Fibroblast of gingiva (primary cell): ENCODE measurements at places on chromosomes 5 and 9.

DNA sequence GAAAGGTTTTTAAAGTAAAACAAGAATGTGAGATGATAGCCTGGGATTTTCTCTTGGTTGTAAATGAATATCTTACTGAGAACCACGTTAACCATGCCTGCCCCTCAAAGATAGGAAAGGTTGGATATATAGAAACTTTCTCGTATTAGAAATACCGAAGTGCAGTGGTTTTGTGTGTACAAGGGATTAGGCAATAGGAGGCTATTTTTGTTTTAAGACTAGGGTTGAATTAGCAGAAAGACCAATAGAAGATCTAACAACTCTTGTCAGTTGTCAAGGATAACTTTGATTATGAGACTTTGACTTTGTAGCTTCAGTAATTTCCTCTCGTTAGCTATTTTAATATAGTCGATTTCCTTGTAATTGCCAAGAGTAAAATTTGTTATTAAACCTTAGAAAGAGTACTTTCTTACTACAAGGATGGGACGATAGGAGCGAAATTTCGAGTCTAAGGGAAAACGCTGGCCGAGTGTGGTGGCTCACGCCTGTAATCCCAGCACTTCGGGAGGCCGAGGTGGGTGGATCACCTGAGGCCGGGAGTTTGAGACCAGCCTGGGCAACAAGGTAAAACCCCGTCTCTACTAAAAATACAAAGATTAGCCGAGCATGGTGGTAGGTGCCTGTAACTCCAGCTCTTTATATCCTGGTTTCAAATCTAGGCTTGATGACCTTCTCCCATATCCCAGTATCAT lies 838 bp downstream of the POLK start:
- no peak for DNase-seq

GRCh38 chr5:21831145-21831787 lies 1021.9 kb downstream of the CDH12 start:
- no peak for DNase-seq

- DNase-seq, result peak; percentile 24
Measured at GRCh38 chr5:21681911-21682310, 1171.2 kb downstream of the CDH12 start.

DNA sequence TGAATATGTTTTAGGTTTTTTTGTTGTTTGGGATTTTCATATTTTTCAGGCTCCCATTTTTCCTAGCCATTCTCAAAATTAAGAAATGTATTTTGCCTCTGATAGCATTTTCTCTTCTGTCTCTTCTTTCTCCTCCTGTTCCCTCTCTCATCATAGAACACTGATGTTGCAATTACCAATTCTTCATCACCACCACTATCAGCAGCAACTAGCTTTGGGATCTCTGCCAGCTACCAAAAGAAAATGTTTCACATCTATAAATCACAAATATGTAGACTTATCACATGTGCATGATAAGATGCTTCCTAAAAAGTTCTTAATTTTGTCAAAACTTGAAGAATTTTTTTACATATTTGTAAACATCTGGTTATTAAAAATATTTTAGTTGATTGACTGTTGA lies 887.1 kb downstream of the MAT2B start:
- no peak for DNase-seq

DNA sequence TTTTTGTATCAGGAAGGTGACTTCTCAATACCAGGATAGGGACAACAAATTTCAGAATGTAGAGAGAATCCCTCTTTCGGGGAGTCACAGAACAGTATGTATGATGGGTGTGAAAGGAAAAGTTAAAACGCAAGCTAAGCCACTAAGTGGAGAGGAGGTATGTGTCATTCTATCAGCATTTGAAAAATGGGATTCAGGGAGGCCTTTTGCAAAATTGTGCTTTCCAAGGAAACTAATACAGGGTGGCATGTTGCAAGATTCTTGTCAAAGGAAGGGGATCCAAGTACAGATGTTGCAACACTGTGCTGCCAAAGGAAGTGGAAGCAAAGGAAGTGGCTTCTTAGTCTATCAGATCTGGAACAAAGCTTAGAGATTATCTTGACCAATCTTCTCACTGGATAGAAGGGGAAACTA lies 12.6 kb upstream of the TNIP1 start:
- DNase-seq, result peak; percentile 98

DNA sequence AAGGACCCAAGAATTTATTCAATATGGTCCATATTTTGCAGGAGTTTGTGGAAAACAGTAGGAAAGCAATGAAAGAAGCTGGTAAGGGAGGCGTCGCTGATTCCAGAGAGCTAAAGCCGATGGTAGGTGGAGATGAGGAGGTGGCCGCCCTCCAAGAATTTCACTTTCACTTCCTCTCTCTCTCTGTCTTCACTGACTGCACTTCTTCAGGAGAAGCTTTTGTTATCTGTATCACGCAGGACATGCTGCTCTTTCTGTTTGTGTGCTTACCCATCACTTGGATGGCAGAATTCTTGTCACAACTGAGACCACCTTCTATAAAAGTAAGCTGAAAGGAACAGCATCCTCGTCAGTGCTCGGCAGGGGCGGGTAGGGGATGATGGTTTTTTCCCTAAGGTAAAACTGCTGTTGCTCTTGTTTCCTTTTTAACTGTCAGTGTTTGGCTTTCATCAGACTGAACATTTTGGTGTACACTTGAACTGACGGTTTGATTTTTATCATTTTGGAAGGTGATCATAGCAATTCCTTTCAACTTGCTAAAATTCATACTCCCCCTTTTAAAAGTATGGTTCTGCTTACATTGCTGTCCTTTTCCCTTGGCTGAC lies 62.4 kb upstream of the FSD1L start:
- no peak for DNase-seq

- no peak for DNase-seq
Measured at GRCh38 chr5:140355546-140355945, 4.4 kb upstream of the SLC4A9 start.

- DNase-seq, result no peak
Measured at GRCh38 chr5:149544028-149544420, 7.2 kb downstream of the CSNK1A1 start.

GRCh38 chr9:935348-935965 lies 41.0 kb upstream of the DMRT3 start:
- DNase-seq, result peak; percentile 10

DNA sequence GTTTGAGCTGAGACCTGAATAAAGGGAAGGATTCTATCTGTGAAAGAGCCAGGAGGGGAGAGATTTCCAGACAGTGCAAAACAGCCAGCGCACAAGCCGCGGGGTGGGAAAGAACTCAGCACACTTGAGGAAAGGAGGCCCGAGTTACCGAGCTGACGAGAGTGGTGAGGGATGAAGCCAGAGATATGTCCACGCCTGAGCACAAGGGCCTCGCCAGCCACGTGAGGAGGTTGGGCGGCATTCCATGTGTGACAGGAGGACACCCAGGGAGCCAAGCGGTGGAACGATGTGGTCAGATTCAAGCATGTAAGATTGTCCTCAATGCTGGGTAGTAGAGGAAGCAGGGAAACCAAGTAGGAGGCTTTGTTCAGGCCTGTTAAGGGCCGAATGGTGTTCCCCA lies 17.0 kb upstream of the SFXN1 start:
- no peak for DNase-seq

DNA sequence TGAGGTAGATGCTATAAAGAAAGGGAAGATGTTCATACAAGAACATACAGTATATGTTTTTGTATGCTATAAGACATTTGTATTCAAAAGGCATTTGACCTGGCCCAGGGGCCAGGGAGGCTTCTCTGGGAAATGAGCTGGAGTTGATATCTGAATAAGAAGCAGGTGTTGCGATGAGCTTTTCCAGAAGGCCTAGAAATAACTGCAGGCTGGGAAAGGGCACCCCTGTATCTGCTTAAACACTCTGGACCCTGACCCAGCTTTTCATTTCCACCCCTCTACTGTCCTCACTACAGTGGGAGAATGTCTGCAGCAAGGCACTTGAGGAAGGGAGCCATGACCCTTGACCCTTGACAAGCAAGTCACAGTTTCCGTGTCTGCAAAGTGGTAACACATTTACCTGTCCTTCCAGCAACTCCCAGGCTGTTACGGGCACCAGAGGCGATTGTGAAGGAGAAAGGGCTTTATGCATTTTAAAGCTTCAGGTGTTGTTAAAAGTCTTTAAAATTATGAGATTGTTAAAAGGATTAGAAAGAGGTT lies 88.2 kb upstream of the PANK3 start:
- DNase-seq, result no peak
